ENCODE measurements at places on chromosomes 12 and 14. TPM values are rescaled to one million over a fixed set of nuclear protein-coding genes. Genes with fewer than 3 reads are reported as not detected.

The C1QL4 gene
- 0.27 TPM for total RNA-seq

The SPPL3 gene
- total RNA-seq: 10.2 TPM

The RIPK3 gene
- total RNA-seq: 2.0 TPM

The LIN7A gene
- 3.1 TPM for total RNA-seq

The DNAI7 gene
- total RNA-seq: 0.40 TPM

The SYCP3 gene
- 0.13 TPM for total RNA-seq

DNA sequence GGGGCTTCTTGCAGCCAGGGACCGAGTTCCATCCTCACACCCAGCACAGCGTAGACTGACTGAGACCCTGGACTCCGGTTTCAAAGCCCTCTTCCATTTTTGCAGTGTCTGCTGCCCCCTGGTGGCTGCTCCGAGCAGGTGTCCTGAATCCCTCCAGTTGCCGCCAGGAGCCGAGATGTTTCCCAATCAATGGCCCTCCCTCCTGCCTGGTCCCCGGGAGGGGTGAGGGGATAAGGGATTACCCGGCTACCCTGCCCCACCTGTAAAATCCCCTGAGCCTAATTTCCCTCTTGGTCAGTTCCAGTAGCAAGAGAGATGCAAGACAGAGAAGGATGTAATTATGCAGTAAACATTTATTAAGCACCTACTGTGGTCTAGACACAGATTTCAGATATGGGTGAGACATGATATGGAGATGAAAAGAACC, 55.0 kb downstream of the PHETA1 start:
- no peaks in the 10 kb centered on the region for H3K4me1 ChIP-seq
- no peak overlapping the region for H3K4me3 ChIP-seq
- H3K36me3 ChIP-seq: no peaks in the 10 kb centered on the region
- H3K27me3 ChIP-seq: peaks cover 5% of the 10 kb centered on the region
- peak; percentile 77 for DNase-seq
- no peak overlapping the region for H3K27ac ChIP-seq

GRCh38 chr12:131264635-131265034, 310.9 kb downstream of the ADGRD1 start:
- H3K4me1 ChIP-seq: no peaks in the 10 kb centered on the region
- H3K4me3 ChIP-seq: no peak overlapping the region
- no peak overlapping the region for H3K27ac ChIP-seq

- no peaks in the 10 kb centered on the region for H3K4me1 ChIP-seq
- H3K27me3 ChIP-seq: no peaks in the 10 kb centered on the region
- H3K27ac ChIP-seq: no peak overlapping the region
- no peak for DNase-seq
These were observed 9.3 kb downstream of the MYO1H start for GRCh38 chr12:109357032-109357431.

DNA sequence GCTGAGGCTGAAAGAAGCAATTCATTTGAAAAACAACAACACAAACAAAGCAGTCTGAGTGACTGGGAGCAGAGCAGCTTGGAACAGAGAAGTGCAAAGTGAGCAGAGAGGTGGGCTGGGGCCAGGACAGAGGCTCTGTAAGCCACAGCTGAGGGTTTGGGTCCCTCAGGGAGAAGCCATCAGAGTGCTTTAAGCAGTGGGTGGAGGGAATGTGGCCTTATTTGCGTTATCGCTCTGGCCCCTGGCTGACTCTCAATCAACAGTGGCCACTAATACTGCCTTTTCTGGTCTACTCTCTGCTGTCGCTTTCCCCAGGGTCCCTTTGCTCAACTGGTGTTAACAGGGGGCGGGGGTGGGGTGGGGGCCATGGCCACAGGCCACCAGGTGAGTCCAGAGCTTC, 44.2 kb downstream of the IRF2BPL start:
- peaks cover 17% of the 10 kb centered on the region for H3K4me1 ChIP-seq
- H3K4me3 ChIP-seq: no peak overlapping the region
- no peaks in the 10 kb centered on the region for H3K27me3 ChIP-seq
- DNase-seq: no peak

- H3K4me3 ChIP-seq: no peak within 1 kb of the TSS
- peaks cover 68% of the 10 kb centered on the region for H3K36me3 ChIP-seq
- peak; percentile 47 for DNase-seq
- H3K27ac ChIP-seq: peak within 1 kb of the TSS; percentile 54
These were observed at the start of gene LRP1-AS for GRCh38 chr12:57146961-57147944. LRP1-AS (minus strand) TSS chr12:57147619.

- H3K27ac ChIP-seq: peak overlapping the region; percentile 93
- peaks cover 6% of the 10 kb centered on the region for H3K36me3 ChIP-seq
- no peaks in the 10 kb centered on the region for H3K27me3 ChIP-seq
- H3K4me1 ChIP-seq: peaks cover 44% of the 10 kb centered on the region
These were observed 199.9 kb downstream of the TTC7B start for GRCh38 chr14:90616313-90616712.

DNA sequence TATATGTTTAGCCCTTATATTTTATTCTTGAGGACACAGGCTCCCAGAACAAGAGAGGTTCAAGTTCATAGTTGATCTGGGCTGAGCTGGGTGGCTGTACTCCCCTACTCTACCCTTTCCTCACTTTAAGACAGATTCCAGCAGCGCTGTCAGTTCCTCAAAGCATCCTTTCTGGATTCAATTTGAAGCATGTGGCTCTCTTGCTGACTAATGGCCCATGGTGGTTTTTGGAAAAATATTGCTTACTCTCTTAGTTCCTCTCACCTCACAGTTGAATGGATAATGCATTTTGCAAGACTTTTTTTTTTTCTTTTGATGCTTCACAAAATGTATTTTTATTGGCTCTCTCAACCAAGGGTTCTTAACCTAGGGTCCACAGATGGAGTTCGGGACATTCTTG, 4.1 kb downstream of the PELI2 start:
- peak; percentile 32 for DNase-seq
- no peak overlapping the region for H3K4me3 ChIP-seq
- peaks cover 3% of the 10 kb centered on the region for H3K27me3 ChIP-seq
- H3K4me1 ChIP-seq: peaks cover 6% of the 10 kb centered on the region
- H3K36me3 ChIP-seq: no peaks in the 10 kb centered on the region

DNA sequence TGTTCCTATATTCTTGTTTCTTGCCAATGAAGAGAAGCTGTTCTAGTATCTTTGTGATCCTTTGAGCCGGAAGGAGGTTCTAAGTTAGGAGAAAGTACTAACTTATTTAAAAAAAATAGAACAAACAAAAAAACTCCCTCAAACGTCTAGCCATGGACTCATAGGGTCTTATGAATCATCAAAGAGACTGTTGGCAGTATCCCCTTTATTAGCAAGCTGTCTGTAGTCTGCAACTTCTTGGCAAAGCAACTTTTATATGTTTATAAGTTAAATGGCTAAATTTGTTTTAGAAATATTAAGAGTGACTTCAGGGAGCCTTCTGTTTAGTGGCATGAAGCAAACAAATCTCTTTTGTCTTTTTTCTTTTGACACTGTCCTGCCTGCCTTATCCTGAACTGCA, 291.9 kb downstream of the FUT8 start:
- no peak overlapping the region for H3K27ac ChIP-seq
- no peak overlapping the region for H3K4me3 ChIP-seq
- H3K36me3 ChIP-seq: no peaks in the 10 kb centered on the region

GRCh38 chr14:93847473-93847872, 59.2 kb upstream of the PRIMA1 start:
- DNase-seq: no peak
- H3K27me3 ChIP-seq: no peaks in the 10 kb centered on the region
- H3K4me3 ChIP-seq: no peak overlapping the region

DNA sequence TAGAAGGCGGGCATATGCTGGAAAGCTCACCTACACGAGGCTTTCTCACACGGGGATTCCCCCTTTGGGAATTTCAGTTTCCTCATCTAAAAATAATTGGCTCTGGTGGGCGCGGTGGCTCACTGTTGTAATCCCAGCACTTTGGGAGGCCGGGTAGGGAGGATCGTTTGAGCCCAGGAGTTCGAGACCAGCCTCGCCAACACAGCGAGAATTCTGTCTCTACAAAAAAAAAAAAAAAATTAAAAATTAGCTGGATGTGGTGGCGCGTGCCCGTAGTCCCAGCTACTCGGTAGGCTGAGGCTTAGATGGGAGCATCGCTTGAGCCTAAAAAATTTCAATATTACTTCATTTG, 400 bp upstream of the NDUFA12 start:
- peaks cover 6% of the 10 kb centered on the region for H3K36me3 ChIP-seq
- H3K4me1 ChIP-seq: peaks cover 3% of the 10 kb centered on the region
- DNase-seq: no peak
- no peaks in the 10 kb centered on the region for H3K27me3 ChIP-seq

DNA sequence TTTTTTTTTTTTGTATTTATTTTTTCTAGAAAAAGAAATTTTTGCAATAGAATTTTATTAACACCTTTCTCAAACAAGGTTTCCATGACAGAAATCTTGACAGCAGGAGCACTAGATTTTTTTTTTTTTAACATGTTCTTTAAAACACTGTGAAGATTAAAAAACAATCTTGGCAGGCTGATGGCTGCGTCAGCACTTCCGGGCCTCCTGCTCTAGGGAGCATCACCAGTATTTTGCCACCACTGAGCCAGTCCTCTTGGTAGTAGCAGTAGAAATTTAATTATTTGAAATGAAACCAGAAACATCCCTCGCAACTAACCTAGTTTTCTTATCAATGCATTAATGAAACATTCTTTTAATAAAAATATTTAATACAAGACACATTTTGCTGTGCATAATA, 99.6 kb downstream of the APAF1 start:
- H3K27me3 ChIP-seq: peaks cover 17% of the 10 kb centered on the region
- DNase-seq: no peak
- peaks cover 10% of the 10 kb centered on the region for H3K4me1 ChIP-seq
- H3K27ac ChIP-seq: no peak overlapping the region
- H3K4me3 ChIP-seq: no peak overlapping the region

DNA sequence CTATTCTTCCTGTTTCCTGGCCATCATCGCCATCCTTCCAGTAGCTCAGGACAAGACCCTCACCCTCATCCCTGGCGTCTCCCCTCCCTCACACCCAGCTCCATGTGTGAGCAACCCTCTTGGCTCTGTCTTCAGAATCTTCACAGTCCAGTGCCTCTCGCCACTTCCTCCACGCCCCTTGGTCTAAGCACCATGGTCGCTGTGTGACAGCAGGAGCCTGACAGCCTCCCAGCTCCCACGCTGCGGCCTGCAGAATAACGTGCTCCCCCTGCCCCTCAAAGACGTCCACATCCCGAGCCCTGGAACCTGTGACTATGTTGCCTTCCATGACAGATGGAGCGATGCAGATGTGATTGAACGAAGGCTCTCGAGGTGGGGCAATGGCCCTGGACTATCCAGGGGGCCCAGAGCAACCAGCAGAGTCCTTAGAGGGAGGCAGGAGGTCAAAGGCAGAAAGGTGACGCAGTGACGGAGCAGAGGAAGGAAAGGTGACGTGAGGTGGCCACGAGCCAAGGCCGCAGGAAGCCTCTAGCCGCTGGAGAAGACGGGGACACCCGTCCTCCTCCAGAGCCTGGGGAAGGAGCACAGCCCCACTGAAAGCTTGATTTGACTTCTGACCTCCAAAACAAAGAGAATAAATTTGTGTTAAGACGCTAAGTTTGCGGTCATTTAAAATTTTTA, 139.8 kb downstream of the CALM1 start:
- peak overlapping the region; percentile 21 for H3K27ac ChIP-seq
- no peak overlapping the region for H3K4me3 ChIP-seq
- H3K27me3 ChIP-seq: no peaks in the 10 kb centered on the region
- peaks cover 33% of the 10 kb centered on the region for H3K4me1 ChIP-seq
- H3K36me3 ChIP-seq: peaks cover 30% of the 10 kb centered on the region

DNA sequence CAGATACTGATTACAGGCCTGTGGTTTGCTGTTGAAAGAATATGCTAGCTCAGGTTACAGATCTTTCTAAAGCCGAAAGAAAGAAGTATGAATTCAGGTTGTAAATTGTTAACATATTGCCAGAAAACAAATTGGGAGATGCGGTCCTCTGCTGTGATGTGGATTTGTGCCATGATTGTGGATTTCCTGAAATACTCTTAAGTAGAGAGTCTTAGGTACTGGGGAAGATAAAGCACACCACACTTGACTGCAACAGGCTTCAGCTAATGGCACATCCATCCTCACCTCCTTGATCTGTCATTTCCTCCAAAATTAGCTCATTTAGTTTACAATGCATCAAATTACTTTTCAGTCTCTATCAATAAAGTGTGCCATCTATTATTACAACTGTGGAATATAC, 279.2 kb downstream of the SYT1 start:
- no peaks in the 10 kb centered on the region for H3K27me3 ChIP-seq
- H3K36me3 ChIP-seq: no peaks in the 10 kb centered on the region
- no peaks in the 10 kb centered on the region for H3K4me1 ChIP-seq
- H3K4me3 ChIP-seq: no peak overlapping the region
- H3K27ac ChIP-seq: no peak overlapping the region

Data from muscle of leg (tissue), 16 donors.